DMS153 (cell line): ENCODE measurements at places on chromosomes 16 and 17.

DNA sequence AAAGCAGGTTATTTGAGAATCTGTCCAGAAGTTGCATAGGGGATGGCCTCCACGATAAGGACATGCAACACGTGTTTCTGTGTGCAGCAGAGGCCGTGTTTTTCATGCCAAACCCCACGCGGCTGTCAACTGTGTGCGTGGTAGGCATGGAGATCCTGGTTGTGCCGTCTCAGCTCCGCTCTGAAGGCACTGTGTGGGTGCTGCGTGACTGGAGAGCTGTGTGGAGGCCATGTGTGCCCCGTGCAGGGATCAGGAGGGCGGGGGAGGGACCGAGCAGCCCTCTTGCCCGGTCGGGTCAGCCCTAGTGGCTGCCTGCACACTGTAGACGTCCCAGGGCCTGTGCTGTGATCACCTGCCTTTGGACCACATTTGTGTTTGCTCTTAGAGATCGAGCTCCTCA, 74.5 kb downstream of the SEC14L1 start:
- no peak for DNase-seq

- peak; percentile 96 for DNase-seq
Observed at GRCh38 chr17:81119223-81120148, 45.8 kb upstream of the PVALEF start.

- no peak for DNase-seq
Observed at GRCh38 chr17:74153456-74153810, 50.0 kb upstream of the RPL38 start.

GRCh38 chr17:68035131-68035522, 408 bp upstream of the KPNA2 start:
- DNase-seq: no peak

DNA sequence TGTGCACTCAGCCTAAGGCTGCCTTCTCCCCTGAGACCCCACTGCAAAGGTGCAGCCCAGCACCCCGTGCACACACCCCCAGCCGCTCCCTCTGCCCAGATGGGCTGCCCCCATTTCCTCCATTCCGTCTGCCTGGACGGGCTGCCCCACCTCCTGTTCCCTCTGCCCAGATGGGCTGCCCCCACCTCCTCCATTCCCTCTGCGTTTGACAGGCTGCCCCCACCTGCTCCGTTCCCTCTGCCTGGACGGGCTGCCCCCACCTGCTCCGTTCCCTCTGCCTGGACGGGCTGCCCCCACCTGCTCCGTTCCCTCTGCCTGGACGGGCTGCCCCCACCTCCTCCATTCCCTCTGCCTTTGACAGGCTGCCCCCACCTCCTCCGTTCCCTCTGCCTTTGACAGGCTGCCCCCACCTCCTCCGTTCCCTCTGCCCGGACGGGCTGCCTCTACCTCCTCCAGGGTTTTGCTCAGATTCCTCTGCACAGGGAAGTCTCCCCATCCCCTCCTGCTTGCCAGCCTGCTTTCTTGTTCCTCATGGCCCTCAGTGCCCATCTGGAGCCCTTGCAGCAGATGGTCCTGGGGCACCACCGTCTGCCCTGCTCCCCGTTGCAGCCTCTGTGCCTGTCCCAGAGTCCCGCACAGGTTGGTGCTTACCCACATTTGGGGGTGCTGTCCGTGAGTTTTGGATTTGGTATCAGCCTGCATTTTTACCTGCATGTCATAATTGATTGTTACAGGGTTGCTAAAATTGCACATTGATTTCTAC, 23.4 kb upstream of the IL17C start:
- no peak for DNase-seq

DNA sequence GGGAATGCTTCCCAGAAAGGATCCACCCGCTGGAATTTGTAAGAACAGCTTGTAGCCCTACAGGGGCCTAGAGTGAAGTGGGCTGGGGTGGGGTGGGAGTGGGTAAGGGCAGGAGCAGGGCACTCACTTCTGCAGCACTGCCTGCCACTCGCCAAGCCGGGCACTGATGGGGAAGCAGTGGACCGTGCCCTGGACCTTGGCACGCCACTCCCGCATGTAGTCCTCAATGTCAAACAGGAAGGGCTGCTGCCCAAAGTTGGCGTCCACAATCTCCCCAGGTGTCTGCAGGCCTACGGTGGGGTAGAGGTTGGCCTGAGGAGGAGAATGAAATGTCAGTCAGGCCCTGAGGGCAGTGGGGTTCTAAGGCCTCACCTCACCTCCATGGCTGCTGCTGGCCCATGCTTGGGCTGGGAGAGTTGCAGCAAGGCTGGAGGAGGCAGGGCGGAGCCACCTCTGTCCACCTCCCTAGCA, 15.7 kb upstream of the GFOD2 start:
- no peak for DNase-seq

DNA sequence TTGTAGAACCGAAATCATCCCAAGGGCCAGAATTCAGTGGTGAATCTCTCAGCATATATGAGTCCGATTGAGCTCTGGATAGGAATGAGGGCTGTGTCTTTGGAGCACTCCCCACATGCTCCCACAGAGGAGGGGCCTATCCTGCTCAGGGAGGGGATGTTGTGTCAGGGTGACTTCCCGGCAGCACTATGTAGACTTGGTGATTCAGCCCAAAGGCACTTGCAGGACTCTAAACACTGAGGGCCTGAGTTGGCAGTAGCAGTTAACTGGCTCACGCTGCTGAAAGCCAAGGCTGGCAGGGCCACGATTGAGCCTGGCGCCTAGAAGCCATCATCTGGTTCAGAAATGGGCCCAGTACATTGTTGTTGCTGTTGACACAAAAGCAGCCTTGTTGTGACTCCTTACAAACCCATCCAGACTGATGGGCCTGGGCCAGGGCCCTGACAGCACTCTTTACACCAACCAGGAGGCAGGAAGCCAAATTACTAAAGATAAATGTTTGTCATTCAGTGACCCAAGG, 31.9 kb downstream of the NMT1 start:
- DNase-seq: no peak

DNA sequence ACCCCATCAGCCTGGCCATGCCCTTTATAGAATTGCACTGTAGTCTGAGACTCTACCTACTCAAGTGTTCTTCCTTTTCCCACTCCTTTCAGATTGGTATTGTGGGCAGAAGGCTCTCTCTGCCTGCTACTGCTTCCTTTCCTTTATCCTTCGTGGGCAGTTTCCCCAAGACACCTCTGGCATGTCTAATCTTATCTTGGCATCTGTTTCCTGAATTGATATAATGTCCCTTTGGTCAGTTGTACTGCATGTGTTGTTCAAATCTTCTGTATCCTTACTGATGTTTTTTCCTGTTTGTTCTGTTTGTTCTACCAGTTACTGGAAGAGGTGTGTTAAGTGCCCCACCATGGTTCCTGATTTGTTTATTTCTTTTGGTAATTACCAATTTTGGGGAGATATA, 29.5 kb upstream of the MSI2 start:
- no peak for DNase-seq

- no peak for DNase-seq
Observed at GRCh38 chr16:67294171-67294757, 14.9 kb downstream of the PLEKHG4 start.

DNA sequence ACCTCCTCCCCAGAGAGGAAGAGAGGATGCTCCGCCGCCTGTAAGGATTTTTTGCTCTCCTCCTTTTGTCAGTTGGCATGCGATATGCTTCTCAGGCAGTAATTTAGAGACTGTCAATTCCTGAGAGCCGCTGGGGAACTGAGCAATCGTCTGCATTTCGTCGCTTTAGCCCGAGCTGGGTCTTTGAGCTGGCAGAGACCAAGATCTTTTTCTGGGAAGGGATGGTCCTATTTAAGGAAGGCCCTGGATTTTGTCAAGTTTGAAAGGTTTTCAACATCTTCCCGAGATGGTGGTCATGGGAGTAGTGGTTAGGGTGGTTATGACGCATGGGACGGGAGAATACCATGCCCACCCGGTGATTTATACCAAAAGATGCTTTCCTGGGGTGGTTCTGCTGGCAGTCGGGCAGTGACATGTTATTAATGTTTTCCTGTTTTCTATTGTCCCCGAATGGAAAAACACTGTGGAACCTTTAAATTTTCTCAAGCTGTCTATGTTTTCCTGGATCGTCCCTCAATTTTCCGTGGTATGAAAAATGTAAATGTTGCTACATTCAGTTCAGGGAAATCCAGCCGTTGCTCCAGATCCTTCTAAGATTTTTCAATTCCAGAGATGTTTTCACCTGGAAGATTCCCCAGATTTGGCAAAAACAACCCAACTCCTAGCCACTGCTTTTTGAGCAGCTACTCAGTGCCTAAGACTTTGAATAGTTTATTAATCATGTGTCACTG, 586.4 kb downstream of the MAF start:
- DNase-seq: peak; percentile 46

- DNase-seq: no peak
Observed at GRCh38 chr17:79294459-79295071, 219.9 kb downstream of the ENGASE start.

DNA sequence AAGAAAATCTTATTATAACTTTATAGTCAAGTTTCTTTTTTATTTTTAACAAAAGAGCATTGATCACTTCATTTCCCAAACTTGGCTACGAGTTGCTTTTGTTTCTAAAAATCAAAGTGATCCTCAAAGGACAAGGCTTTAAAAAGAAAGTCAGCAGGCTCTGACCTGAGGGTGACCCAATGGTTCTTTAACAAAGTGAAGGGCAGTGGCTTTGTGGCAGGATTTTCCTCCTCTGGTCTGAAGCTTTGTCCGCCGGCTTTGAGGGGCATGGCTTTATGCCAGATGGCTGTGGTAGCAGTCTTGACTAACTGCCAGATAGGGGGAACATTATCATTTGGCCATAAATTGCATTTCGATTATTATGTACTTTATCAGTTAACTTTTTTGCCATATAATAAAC, 28.5 kb downstream of the IQCK start:
- DNase-seq: no peak

GRCh38 chr16:81696961-81697615, 82.0 kb upstream of the PLCG2 start:
- DNase-seq: no peak
